ENCODE measurements at places on chromosomes 11 and 22.

GRCh38 chr22:19933341-19934241 is 8.0 kb upstream of the COMT start:
- no peak for DNase-seq

DNA sequence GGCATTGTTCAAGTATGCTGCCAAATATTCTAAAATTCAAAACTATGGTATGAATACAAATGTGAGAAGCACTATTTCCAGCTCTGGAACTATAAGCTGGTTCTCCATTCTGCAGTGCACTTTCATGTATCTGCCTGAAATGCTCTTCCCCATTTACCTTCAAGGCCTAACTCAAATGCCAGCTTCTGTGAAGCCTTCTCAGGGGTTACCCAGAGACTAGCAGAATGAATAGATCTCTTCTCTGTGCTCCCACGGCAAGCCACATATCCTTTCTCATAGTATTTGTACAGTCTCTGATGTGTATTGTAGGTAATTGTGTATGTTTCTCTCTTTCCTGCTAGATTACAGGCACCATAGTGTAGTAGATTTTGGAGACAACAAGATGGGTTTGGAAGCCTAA is 4.1 kb downstream of the HOATZ start:
- no peak for DNase-seq

- no peak for DNase-seq
Measured at GRCh38 chr11:99601179-99601578, 580.4 kb downstream of the CNTN5 start.

DNA sequence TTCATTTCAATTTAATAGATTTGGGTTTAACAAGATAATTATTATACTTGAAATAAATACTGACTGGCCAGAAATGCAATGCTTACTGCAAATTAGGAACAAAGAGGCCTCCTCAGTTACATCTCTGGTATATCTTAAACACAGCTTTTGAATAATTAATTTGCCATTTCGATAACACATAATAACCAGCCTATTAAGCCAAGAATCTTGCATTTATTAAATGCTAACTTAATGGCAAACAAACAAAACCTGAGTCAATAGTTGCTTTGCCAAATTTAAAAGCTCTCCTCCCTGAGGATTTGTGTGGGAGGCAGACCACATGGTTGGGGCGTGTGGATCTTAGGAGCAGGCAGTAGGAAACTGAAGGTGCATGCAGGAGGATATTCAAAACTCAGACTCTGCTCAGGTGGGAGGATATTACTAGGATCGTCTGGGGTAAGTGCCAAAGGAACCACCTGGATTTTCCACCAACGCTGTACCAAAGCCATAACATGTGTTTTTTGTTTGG is 17.9 kb upstream of the FJX1 start:
- DNase-seq, result no peak

GRCh38 chr11:125902277-125902926 is 604 bp downstream of the PUS3 start:
- DNase-seq, result no peak

DNA sequence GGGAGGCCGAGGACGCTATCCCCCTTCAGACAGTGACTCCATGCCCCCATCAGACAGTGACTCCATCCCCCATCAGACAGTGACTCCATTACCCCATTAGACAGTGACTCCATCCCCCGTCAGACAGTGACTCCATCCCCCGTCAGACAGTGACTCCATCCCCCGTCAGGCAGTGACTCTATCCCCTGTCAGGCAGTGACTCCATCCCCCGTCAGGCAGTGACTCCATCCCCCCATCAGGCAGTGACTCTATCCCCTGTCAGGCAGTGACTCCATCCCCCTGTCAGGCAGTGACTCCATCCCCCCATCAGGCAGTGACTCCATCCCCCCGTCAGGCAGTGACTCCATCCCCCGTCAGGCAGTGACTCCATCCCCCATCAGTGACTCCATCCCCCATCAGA is 9.1 kb upstream of the TTLL8 start:
- DNase-seq, result no peak

GRCh38 chr22:38192475-38192863 is 9.3 kb upstream of the MAFF start:
- DNase-seq, result no peak

DNA sequence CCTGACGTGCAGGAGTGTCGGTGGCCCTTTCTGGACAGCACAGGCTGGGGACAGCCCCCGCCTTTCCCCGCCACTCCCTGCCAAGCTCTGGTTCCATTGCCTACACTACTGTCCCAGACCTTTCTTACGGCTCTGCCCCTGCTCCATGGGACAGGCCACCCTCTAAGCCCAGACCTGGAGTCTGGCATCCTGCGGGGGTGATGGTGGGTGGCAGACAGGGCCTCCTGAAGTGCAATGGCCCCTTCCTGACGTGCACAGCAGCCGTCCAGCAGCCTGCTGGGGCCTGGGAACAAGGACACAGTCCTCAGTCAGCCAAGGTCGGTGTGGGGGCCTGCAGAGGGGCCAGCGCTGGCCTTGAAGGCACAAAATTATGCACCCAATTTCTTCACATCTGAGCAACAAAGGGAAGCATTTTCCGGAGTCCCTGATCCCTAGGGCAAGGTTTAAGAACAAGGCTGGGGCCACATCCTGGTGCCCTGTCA is 79.7 kb upstream of the KCNQ1OT1 start:
- DNase-seq, result no peak

GRCh38 chr11:35792846-35793192 is 130.2 kb downstream of the TRIM44 start:
- no peak for DNase-seq

DNA sequence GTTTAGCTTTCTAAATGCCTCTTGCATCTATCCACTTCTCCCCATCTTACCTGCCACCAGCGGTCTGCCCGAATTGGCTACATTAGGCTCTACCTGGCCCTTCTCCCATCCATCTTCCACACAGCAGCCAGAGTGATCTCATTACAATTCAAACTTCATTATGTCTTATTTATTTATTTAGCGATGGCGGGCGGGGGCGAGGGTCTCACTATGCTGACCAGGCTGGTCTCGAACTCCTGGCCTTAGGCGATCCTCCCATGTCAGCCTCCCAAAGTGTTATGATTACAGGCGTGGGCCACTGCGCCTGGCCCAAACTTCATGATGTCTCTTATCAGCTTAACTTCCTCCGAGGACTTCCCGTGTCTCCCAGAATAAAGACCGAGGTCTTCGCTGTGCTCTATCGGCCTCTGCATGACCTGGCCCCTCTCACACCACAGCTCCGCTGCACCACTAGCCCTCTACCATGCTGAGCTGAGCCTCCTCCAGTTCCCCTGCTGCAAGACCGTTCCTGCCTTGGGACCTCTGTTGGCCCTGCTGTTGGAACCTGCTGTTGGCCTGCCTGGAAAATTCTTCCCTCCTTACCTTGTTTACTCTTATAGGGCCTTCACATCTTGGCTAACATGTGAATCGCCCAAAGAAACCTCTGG is 870 bp upstream of the CTTN start:
- DNase-seq, result no peak

- peak; percentile 46 for DNase-seq
Measured at GRCh38 chr11:103007521-103007920, 52.0 kb upstream of the MMP13 start.

GRCh38 chr11:32297611-32298011 is 137.7 kb downstream of the WT1 start:
- DNase-seq, result peak; percentile 62

- no peak for DNase-seq
Measured at GRCh38 chr22:50612528-50613221, 12.1 kb downstream of the MAPK8IP2 start.

DNA sequence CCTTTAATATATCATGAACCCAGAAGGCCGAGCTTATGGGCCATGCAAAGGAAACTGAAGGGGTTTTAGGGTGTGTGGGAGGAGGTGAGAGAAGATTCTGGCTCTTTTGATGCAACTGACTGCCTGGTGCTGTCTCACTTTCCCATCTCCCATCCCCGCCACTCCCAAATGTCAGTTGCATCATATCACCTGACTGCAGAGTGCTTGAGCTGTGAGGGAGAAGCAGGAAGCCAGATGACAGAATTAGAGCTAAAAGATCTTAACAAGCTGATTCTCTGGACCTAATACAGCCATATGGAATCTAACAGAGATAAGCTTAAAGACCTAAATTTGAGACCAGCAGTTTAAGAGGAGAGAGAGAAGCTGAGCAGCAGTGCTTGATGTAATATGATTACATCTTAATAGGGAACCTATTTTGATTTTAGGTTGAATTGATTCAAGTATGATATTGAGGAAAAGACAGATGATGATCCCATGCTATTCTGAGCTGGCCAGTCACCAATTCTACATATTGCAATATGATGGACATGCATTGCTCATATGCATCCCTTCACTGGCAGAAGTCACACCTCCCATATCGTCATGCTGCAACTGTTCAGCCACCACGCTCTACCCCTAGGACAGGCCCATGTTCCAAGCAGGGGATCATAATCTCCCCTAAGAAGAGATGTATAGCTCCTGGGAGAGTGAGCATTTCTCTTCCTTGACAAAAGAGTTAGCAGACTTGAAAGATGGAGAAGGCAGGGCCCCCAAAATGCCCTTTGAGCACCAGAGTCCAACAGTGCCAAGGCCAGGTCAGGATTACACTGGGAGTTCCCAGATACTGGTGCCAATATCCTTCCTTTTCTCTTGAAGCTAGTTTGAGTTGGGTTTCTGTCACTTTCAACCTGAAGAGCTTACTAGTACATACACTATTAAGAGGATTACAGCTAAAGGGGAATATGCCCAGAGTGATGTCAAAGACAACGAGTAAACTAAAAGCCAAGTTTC is 44.9 kb downstream of the PLEKHA7 start:
- no peak for DNase-seq

DNA sequence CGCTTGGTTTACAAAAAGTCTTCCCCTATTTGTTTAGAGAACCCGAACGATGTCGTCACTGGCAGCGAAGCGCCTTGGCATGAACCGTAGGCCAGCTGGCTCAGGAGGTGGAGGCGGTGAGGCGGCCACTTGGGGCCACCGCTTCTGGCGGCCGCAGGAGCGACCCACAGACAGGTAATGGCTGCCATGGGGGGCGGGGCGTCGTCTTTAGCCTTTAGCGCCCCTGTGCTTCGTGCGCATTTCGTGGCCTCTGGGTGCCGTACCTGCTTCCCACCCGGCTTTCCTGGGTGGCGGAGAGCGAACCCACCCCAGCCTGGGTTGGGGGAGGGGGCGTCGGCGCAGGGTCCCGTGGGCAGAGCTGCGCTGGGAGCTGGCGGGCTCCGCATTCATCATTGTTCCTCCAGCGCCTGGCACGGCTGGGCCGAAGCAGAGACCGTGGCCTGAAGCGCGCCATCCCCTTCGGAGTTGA is 469 bp upstream of the OSBP2 start:
- peak; percentile 41 for DNase-seq

DNA sequence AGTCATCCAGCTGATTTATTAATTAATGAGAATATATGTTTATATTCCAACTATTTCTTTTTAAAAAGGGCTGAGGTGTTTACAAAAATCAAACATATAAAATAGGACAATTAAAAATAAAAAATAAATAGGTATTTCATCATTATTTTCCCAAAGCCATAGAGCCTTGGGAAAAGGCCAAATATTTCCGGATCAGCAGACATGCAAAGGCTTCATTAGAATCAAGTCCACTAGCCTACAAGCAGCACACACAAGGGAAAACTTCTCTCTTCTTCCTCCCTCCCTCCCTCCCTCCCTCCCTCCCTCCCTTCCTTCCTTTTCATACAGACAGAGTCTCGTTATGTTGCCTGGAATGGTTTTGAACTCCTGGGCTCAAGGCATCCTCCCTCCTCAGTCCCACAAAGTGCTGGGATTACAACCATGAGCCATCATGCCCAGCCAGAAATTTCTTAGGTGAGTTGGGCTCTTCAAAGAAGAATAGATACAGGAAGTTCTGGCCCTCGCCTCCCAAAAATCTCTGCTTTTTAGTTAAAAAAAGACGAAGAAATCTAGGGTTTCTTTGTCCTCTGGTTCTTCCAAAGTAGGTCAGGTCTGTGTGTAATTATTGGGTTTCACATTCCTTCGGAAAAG is 121.2 kb downstream of the SIK3 start:
- peak; percentile 32 for DNase-seq

GRCh38 chr11:44224867-44225501 is 85.0 kb downstream of the ALX4 start:
- no peak for DNase-seq

DNA sequence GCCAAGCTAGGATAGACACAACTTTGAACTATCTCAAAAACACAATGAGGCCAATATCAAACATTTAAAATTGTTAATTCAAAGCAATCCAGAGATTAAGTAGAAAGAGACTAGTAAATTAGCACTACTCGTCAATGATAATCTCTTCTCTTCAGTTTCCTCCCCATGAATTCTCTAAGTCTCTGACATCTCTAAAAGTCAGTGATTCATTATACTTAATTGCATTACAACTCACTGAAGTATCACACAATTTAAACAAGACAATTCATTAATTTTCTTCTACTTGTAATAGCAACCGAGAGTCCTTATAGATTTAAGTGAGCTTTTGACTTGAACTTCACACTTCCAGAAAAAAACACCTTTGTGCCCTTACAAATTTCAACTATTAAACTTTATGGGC is 4.3 kb downstream of the DDX6 start:
- DNase-seq, result no peak

DNA sequence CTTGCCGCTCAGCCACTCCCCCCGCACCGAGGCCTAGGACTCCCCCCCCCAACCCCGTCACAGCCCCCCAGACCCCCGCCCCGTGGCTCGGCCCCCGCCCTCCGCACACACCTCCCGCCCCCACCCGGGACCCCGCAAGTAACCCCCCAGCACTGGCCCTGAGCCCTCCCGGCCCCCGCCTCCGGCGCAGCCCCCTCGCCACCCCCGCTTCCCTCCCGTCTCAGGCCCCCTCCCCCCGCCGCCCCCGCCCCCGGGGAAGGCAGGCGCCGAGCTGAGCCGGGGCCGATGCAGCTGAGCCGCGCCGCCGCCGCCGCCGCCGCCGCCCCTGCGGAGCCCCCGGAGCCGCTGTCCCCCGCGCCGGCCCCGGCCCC is 1.5 kb downstream of the SHANK3 start:
- DNase-seq, result peak; percentile 18

- no peak for DNase-seq
Measured at GRCh38 chr22:42334875-42335512, 64.5 kb upstream of the TCF20 start.

DNA sequence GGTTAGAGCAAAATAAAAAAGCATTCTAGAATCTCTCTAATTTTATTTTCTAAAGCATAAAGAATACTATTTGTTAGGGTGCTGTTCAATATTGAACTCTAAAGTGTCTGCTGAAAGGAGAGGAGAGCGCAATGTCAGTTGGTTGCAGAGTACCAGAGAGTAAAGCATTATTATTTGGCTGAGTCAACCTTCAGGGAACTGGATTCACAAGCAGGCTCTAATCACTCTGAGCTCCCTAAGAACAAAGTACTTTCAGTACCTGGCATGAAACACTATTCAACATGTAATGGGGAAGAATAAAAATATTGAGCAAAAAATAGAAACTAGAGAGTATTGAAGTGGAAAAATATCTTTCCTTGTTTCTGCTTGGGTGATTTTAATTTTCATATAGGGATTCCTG is 961.0 kb upstream of the CCDC90B start:
- no peak for DNase-seq

- DNase-seq, result no peak
Measured at GRCh38 chr11:86039094-86039493, 29.8 kb downstream of the PICALM start.

- DNase-seq, result no peak
Measured at GRCh38 chr11:4167758-4168157, 73.2 kb downstream of the RRM1 start.

GRCh38 chr11:125433454-125434121 is 62.5 kb downstream of the FEZ1 start:
- peak; percentile 86 for DNase-seq
